ENCODE measurements at places on chromosomes 5 and 9. TPM values are rescaled to one million over a fixed set of nuclear protein-coding genes. Genes with fewer than 3 reads are reported as not detected.

ZNF658 gene
- 2.0 TPM for total RNA-seq

IFT74 gene
- 13.6 TPM for total RNA-seq

LHFPL2 gene
- 55.7 TPM for total RNA-seq

NMUR2 gene
- total RNA-seq: 0.09 TPM

ZNF366 gene
- total RNA-seq: not detected

G3BP1 gene
- total RNA-seq: 138 TPM

PCDHB15 gene
- not detected for total RNA-seq

PCDHGB6 gene
- total RNA-seq: 0.13 TPM

FOXE1 gene
- 2.5 TPM for total RNA-seq

FAM78A gene
- total RNA-seq: 0.31 TPM

DDX4 gene
- not detected for total RNA-seq

TNFSF8 gene
- total RNA-seq: not detected

CCNG1 gene
- total RNA-seq: 68.7 TPM

SLC6A19 gene
- 0.22 TPM for total RNA-seq

DCTN3 gene
- total RNA-seq: 105 TPM

Data from A549 treated with Mapracorat at 1 μM for 4 hours (cell line).